GM04503 (cell line): ENCODE measurements at places on chromosomes 3 and 15.

DNA sequence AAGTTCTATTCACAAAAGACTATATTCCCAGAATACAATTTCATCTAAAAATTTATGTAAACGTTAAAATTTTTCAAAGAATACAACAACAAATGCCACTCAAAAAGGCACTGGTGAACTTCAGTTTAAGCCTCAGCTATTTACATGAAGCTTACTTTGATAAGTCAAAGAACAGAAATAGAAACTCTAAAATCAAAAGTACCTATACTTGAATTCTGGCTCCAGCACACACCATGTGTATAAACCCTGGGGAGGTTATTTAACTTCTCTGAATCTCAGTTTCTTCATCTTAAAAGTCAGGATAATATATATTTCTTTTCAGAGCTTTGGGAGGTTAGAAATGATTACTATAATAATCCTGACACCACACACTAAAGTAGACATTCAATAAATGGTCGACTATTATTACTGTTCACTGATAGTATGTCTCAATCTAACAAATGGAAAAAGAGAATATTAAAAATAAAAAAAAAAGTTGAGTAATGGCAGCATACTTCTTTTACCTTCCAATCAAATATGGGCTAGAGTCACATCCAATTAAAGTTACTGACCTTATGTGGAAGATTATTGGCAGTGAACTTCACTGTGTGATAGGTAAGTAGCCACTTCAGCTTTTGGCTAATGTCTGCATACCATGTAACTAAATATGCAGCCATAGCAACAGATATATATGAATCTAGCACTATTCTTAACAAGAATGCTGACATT lies 248.4 kb downstream of the ISL2 start:
- no peak for DNase-seq

GRCh38 chr15:78104566-78105475 lies 12.5 kb downstream of the SH2D7 start:
- no peak for DNase-seq

DNA sequence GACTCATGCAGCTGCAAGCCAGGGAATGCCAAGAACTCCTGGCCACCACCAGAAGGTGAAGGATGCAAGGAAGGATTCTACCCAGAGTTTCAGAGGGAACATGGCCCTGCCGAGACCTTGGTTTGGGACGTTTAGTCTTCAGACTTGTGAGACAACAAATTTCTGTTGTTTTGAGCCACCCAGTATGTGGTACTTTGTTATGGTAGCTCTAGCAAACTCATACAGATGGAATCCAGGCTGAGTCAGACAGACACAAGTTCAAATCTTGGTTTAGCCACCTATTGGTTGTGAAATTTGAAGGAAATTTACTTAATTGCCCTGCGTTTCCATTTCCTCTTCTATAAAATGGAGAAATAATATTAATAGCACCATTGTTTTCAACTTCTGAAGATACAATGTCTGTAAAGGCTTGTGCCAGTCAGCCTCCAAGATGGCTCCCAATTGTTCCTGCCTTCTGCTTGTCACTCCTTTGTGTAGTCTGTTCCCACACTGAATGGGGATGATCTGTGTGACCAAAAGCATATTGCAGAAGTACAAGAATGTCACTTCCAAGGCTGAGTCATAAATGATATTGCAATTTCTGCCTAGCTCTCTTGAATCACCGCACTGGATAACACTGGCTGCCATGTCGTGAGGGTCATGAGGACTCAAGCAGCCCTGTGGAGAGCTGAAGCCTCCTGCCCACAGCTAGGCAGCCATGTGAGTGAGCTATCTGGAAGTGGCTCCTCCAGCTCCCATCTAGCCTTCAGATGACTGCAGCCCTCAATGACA lies 223.5 kb upstream of the PROK2 start:
- DNase-seq: peak; percentile 50

- DNase-seq: no peak
Measured at GRCh38 chr3:59115364-59116232, 65.8 kb upstream of the CFAP20DC start.

- DNase-seq: no peak
Measured at GRCh38 chr15:53323191-53323590, 436.3 kb downstream of the WDR72 start.

DNA sequence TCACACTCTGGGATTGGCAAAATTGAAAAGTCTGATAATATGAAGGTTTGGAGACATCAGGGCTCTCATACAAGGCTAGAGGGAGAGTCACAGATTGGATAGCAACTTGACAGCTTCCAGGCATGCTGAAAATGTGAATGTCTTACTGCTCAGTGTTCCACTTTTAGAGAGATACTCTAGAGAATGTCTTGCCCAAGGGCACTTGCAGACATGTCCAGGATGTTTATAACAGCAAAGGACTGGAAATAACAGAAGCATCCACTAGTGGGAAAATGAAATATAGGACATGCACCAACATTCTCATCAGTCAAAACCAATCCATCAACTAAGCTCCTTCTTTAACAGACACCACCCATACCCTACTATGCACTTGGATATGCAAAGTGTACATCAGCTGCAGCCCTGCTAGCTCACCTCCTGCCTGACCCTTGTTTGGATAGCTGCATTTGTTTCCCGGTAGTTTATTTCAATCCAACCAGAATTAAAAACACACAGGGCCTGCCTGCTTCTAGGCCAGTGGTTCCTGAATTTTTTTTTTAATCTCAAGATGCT lies 101.6 kb upstream of the ARHGEF3 start:
- no peak for DNase-seq

GRCh38 chr15:78637776-78638435 lies 3.1 kb downstream of the CHRNB4 start:
- no peak for DNase-seq

GRCh38 chr3:132079147-132079546 lies 44.3 kb upstream of the CPNE4 start:
- DNase-seq: no peak

DNA sequence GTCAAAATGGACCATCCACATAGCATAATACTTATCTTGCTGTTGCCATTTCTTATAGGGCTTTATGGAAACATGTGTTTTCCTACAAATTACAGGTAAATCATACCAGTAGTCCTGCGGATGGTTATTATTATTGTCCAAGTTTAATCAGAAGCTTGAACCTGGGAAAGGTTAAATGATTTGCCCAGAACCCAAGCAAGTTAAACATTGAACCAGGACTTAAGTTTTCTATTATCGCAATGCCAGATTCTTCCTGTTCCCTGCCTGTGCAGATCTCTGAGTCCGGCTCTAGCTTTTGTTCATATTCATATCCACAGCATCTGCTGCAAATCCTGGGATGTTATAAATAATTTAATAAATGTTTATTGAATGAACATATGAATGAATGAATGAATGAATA lies 12.5 kb downstream of the LPP start:
- no peak for DNase-seq

DNA sequence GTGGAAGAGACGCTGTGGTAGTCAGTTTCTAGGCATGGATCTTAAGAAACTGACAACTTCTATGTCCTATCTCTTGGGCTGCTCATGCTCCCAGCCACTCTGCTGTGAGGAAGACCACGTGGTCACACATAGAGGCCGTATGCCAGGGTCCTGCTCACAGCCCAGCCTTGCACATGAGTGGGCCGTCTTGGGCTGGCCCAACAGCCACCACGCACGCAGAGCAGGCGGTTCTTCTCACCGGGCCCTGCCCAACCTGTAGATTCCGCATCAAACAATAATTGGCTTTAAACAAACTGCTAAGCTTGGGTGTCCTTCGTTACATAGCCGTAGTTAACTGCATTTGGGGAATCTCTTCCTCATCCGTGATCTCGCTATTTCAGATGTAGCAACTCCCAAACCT lies 26.0 kb downstream of the SLC41A3 start:
- DNase-seq: no peak
